ENCODE measurements at places on chromosomes 6 and 20. TPM values are rescaled to one million over a fixed set of nuclear protein-coding genes. Genes with fewer than 3 reads are reported as not detected.

DNA sequence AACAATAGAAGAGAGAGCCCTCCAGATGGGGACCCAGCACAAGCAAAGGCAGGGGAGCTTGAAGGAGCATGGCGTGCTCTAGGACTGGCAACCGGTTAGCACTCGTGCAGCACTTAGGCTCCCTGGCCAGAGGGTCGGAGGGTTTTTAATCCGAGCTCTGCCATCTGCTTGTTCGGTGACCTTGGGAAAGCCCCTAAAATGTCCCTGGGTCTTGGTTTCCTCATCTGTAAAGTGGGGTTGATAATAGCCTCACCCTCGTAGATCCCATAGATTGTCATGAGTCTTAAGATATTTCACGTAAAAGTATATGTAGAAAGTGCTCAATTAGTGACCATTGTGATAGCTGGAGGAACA lies 16.6 kb upstream of the HCK start:
- no peak for DNase-seq

DNA sequence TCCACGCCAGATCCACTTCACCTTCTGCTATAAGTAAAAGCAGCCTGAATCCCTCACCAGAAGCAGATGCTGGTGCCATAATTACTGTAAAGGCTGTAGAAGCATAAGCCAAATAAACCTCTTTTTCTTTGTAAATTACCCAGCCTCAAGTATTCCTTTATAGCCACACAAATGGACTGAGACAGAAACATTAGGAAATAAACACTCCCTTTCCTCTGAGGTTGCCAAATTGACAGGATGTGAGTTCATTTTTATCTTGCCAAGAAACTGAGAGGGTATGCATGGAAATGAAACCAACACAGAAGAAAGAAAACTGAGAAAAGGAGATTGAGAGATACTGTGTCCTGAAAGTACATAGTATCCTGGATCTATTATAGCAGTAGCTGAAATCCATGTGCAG lies 481.2 kb downstream of the HAO1 start:
- no peak for DNase-seq

ENPP5 gene
- total RNA-seq: 6.2 TPM

BTNL2 gene
- not detected for total RNA-seq

TMEM217 gene
- 1.4 TPM for total RNA-seq

RUNX2 gene
- 0.55 TPM for total RNA-seq
